ENCODE measurements at places on chromosomes 5 and 9. TPM values are rescaled to one million over a fixed set of nuclear protein-coding genes. Genes with fewer than 3 reads are reported as not detected.

Gene ZDHHC11
- total RNA-seq: 53.7 TPM

Gene WDR41
- 26.5 TPM for total RNA-seq

Gene FBP1
- 6.5 TPM for total RNA-seq

Gene BRD3
- 30.8 TPM for total RNA-seq

Gene CLTA
- 85.5 TPM for total RNA-seq

Gene PCDHB16
- total RNA-seq: 0.66 TPM

Gene CER1
- total RNA-seq: not detected

Gene AGXT2
- not detected for total RNA-seq

Gene GMCL2
- total RNA-seq: not detected

Gene GPR150
- 0.24 TPM for total RNA-seq

Gene LCN9
- not detected for total RNA-seq

Gene CAMK4
- 19.4 TPM for total RNA-seq

Gene GDA
- total RNA-seq: 24.3 TPM

Gene POU5F2
- 2.0 TPM for total RNA-seq

All from Calu3 (cell line).